NCI-H187 treated with DMSO at 0.1 percent for 48 hours (cell line): ENCODE measurements at places on chromosomes 5 and 9.

DNA sequence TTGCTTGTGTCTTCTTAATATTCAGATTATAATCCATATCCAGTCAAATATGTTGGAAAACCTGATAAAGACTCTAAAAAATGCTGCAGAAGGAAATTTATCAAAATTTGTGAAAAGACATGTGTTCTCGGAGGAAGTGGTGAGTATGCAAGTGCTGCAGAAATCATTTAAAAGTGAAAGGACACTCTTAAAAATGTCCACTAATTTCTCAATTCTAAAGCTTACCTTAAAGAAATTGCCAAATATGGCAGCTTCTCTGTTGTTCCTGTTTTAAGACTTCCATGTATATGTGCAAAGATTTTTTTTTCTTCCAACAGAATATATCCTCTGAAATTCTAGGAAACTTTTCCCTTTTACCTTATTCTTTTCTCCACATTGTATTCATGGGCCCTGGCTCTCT is 32.4 kb downstream of the PTCD2 start:
- no peak for DNase-seq

- no peak for DNase-seq
Observed at GRCh38 chr5:16707168-16707868, 90.5 kb upstream of the RETREG1 start.

DNA sequence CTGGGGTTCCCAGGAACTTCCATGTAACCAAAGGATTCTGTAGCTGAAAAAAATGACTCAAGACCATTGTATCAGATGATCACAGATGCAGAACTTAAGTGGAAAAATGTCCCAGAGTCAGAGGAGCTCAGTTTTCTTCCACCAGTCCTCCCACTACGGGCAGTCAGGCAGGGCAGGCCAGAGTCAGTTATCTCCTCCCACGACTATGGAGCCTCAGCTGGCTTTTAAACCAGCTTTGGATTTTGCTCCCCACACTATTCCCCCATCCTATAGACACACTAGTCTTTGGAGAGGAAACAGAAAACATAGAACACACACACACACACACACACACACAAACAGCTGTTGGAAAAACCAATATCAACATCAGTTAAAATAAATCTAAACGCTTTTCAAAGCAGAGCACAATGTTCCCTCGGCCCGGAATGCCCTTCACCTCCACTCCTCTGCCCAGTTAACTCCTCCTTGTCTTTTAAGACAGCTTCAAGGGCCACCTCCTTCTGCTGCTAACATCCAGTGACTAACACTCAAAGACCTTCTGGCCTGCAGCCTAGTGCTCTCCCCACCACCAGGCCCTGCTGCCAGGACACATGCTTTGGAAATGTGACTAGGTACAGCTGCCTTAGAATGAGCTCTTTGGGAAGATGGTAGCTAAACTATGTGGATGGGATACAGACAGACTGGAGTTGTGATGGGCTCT is 56.8 kb downstream of the NIPAL4 start:
- no peak for DNase-seq

DNA sequence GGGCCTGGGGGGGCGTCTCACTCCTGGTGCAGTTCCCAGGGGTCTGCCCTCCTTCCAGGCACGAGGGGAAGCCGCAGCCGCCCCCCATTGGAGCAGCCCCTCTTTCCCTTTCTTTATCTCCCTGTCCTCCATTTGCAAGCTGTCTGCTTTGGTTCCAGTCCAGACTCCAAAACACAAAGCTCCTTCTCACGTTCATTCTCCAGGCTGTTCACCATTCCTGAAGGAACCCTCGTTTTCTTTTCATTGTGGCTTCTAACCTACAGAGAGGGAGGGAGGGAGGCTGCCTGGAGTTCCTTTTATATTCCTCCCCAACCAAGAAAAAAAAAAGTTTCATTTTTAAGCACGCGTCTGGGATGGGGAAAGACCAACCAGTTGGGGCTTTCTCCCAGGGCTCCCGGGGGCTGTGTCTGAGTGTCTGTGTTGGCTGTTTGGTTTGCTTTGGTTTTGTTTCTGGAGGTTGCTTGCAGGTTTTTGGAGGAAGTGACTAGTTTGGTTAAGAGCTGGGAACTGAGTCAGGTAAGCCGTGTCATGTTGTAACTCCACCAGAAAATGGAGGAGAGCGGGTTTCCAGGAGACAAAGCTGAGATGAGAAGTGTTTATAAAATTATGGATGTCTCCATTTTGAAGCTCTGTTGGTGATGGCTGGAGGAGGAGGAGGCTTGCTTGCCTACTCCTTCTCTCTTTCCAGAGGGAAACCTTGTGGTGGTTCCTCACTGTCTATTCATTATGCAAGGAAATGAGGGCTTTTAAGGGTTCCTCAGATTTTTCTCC is 1.6 kb downstream of the ZNF462 start:
- DNase-seq = no peak

GRCh38 chr9:89601856-89602562 is 2.8 kb upstream of the GADD45G start:
- no peak for DNase-seq

- DNase-seq = no peak
Observed at GRCh38 chr5:2740876-2741555, 10.5 kb downstream of the IRX2 start.

- DNase-seq = no peak
Observed at GRCh38 chr9:70868661-70869652, 252.5 kb downstream of the TRPM3 start.

DNA sequence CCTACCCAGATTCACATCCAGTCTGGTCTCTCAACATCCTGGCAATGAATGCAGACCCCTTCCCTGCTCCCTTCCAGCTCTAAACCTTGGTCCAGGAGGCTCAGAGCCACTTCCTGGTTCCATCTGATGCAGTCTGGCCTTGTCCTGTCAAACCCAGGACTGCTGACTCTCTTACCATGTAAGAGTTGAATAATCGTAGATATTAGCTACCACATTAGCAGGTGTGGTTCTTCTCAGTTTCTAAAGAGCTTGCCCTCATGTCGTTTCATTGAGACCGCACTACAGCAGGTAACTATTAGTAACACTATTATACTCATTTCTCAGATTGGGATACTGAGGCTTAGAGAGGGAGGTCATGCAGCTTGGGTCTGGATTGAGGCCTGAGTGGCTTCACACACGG is 133.3 kb downstream of the BOD1 start:
- no peak for DNase-seq

GRCh38 chr5:758698-759053 is 25.9 kb downstream of the ZDHHC11B start:
- DNase-seq = no peak

GRCh38 chr9:134411440-134412297 is 85.4 kb downstream of the RXRA start:
- no peak for DNase-seq
